NCI-H524 (cell line): ENCODE measurements at places on chromosomes 5 and 9.

GRCh38 chr9:132201139-132201538 lies 39.3 kb downstream of the NTNG2 start:
- DNase-seq, result no peak

GRCh38 chr9:34628656-34629490 lies at the start of gene ARID3C:
Gene ARID3C (minus strand): TSS chr9:34629066. CDS start chr9:34628014, 1,052 bp downstream.
- peak; percentile 25 for DNase-seq

- no peak for DNase-seq
Observed at GRCh38 chr5:96067894-96068614, 106.4 kb upstream of the ELL2 start.

DNA sequence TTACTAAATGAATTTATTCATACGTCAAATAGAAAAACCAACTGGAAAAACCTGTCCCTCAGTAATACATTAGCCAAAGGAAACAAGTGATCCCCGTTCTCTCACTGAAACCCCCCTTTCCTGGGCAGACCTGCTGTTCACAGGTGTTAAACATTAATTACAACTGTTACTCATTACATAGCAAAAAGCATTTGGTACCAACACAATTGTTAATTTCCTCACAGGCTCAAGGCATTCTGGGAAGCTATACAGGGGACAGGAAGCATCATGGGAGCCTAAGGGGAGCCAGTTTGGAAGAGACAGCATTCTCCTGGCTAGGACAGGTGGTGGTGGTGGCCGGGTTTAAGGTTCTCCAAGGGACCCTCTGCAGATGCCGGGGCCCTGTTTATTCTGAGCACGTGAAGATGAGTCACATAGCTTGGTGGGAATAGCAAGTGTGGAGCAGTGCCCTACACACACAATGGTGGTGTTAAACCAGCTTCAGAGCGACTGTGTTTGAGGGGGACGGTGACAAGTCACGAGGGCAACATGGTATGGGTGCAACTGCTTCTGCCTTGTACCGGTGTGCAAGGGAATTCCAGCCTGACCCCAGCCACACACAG lies 62.6 kb upstream of the SLC25A51 start:
- DNase-seq, result no peak
